CD4-positive, alpha-beta T cell treated with Interleukin-1 beta for 1 hour (primary cell): ENCODE measurements at places on chromosomes 16 and 17.

- peak; percentile 28 for DNase-seq
Observed at GRCh38 chr17:47203984-47204721, 5.0 kb upstream of the MYL4 start.

DNA sequence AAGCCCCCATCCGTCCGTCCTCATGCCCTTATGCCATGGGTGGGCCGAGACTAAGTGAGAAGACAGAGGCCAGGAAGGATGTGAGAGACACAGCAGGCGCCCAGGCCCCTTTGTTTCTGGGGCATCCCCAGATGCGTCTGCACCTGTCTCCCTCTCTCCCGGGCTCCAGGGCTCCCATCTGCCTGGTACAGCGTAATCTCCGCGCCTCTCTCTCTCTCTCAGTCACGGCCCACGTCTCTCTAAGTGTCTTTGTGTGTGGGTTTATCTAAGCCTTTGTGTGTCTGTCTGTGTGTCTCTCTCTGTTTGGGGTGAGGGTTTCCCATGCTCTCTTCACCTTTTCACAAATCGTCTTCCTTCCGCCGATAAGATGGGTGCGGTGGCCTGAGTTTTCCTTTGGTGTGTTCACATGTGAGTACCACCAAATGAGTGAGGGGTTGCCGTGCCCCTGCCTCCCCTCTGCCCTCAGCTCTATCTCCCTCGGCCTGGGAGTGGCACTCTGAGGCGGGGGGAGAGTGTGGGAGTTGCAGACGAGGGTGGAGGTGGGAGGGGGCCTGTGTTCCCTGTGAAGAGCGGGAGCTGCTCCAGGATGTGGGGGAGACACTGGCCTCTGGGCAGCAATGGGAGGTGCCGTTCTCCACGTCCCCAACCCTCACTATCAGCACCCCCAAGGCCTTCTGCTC, 25.8 kb upstream of the ABCC3 start:
- DNase-seq, result no peak

DNA sequence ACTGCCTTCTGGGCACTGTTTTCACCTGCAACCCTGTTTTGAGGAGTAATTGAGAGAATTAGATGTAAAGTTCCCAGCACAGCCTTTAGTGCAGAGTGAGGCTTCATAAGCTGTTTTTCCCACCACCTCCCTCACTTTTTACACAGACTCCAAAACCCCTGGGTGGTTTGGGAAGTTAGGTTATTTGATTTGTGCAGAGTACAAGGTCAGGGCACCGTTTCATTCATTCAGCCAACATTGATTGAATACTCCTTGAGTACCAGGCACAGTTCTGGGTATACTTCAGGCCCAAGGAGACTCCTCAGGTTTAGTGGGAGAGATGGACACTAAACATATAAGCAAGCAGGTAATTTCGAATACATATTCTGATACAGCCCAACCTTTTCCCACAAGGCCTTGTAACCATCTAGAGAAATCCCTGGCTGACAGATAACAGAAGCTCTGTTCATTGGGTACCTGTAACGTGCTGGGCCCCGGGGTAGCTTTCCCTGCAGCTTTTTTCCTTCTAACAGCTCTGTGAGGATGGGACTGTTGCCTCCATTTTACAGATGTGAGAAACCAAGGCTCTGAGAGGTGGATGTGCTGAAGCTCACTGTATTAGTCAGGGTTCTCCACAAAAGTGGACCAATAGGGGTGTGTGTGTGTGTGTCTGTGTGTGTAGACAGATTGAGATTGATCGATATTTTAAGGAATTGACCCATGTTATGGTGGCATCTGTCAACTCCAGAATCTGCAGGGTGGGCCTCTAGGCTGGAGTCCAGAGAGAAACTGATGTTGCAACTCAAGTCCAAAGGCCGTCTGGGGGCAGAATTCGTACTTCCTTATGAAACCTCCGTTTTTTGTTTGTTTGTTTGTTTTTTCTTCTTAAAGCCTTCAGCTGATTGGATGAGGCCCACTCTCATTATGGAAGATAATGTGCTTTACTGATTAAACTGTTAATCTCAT, 234.7 kb downstream of the SNX29 start:
- no peak for DNase-seq

GRCh38 chr17:11832401-11833137, 164.7 kb downstream of the ZNF18 start:
- DNase-seq, result no peak

- DNase-seq, result no peak
Observed at GRCh38 chr17:29046473-29046839, 3.5 kb downstream of the PIPOX start.

- no peak for DNase-seq
Observed at GRCh38 chr17:78472035-78472905, 93.8 kb downstream of the PGS1 start.

DNA sequence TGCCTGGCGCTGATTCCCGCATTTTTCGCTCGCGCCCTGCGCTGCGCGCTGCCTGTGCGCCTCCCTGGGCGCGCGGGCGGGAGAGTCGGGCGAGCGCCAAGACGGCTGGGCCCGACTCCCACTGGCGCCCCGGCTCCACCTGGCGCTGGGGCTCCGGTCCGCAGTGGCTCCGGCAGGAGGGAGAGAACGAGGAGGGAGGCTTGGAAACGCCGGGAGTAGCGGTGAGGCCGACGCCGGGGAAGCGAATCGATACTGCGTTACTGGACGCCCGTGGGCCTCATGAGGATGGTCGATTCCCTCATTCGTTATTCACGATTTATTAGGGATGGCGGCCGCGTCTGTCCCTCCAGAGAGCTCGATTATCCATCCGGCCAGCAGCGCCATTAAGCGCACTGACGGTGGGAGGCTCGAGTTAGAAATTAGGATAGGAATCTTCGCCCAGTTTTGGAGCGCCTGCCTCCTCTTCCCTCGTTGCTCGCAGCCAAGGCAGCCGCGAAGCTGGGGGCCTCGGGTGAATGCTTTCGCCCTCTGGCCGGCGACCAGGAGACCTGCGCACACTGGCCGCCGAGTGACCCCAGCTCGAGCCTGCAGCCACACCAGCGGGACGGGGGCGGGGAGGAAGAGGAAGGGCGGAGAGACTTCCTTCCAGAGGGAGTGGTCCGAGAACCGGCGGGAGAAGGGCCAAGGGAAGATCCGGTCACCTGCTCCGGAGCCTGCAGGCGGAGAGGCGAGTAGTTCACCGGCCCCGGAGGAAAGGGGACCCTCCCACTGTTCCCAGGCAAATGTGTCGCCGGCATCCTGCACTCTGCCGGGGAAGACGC, 1.3 kb upstream of the PCGF2 start:
- no peak for DNase-seq

- no peak for DNase-seq
Observed at GRCh38 chr16:66382966-66383299, 16.4 kb downstream of the CDH5 start.

DNA sequence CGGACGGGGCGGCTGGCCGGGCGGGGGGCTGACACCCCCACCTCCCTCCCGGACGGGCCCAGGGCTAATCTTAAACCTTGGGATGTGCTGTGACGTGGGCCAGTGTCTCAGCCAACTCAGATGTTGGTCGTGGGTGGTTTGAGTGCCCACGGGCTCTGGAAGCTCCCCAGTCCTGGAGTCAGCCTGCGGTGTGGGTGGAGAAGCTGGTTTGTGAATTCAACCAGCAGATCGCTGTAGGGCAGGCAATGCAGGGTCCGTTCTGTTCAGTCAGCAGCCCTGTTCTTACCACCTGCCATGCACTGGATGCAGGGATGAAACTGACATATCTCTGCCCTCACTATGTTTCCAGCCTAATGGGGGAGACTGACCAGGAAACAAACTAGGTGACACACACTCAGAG, 8.0 kb upstream of the ZNF500 start:
- DNase-seq, result no peak

GRCh38 chr16:77833921-77834634, 45.7 kb downstream of the VAT1L start:
- no peak for DNase-seq

- no peak for DNase-seq
Observed at GRCh38 chr16:364595-365491, 5.5 kb downstream of the MRPL28 start.

GRCh38 chr17:64399767-64400156, 9.1 kb upstream of the PECAM1 start:
- DNase-seq, result no peak

DNA sequence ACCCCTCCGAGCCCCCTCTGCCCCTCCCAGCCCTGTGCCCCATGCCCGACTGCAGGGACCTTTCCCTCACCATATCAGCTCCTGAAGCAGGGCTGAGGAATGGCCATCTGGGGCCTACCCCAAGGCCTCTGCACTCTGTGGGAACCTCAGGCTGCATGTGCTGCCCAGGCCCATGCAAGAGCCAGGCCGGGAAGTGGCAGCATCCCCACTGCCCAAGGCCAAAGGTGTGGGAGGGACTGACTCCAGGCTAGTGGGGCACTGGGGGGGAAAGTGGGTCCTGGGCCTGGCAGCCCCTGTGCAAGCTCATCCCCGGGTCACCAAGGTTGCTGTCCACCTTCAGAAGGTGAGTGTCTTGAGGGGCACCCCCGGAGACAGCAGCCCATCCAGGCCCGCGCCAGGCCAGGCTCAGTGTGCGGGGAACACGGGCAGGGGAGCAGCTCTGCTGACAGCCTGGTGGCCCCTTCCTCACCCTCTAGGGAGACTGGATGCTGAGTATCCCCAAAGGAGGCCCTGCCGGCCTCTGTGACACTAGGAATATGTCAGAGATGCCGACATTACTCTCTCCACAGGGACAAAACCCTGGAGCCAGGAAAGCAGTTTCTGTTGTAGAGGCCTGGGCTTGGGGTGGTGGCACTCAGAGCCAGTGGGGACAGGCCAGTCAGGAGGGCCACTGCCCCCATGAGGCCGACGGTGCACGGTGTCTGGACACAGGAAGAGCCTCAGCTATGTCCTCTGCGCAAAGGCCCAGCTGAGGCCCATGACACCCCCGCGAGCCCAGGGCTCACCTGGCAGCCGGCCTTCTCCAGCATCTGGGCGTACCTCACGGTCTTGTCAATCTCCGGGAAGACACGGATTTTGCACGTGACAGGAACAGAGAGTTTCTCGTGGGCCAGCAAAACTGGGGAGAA, 3.3 kb downstream of the DUS1L start:
- DNase-seq, result no peak

- DNase-seq, result no peak
Observed at GRCh38 chr17:72863526-72864211, 228.8 kb downstream of the SLC39A11 start.

DNA sequence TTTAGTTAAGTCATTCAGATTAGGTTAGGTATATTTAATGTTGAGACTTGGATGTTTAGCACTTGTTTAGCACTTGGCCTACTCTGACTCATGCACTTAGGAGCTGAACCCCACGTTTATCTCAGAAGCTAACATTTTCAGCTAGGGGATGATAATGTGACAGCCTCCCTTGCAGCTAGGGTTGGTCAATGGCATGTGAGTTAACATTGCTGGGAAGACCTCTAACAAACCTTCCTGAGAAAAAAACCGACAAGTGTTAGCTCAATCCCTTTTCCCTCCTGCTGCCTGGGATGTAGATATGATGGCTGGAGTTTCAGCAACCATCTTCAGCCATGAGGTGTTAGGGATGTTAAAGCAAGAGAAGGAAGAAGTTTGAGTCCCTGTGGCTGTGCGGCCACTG, 185.0 kb upstream of the FOXF1 start:
- no peak for DNase-seq

- peak; percentile 49 for DNase-seq
Observed at GRCh38 chr17:78381601-78382232, 3.3 kb downstream of the PGS1 start.

GRCh38 chr17:5194346-5194745, 2.7 kb upstream of the ZNF594 start:
- DNase-seq, result no peak

DNA sequence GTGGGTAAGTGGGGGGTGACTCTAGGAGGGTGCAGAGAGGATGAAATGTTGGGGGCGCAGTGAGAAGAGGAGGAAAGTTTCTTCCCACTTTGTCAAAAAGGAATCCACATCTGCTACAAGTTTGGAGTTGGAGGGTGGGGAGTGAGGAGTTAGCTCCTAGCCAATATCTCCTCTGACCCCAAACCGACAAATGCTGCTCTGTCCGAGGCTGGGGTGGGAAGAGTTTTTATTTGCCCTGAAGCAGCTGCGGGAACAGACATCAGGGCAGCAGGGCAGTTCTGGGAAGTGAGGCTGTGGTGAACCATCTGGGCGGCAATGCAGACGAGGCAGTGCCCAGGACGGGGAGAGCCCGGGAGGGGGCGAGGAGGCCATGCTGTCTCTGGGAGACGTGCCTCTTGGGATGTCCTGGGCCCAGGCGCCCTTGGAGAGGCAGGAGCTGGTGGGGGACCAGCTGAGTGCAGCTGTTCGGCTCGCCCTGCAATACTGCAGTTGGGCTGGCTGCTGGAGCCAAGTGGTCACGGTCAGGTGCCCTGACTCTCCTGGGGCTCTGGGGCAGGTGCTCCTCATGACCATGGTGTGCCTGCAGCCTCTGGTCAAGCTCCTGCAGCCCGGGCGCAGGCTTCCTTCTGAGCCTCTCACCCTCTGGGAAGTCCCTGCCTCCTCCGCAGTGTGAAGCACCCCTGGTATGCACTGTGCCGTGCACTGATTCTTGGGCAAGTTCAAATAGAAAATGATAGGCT, 6.4 kb upstream of the SOCS3 start:
- no peak for DNase-seq

DNA sequence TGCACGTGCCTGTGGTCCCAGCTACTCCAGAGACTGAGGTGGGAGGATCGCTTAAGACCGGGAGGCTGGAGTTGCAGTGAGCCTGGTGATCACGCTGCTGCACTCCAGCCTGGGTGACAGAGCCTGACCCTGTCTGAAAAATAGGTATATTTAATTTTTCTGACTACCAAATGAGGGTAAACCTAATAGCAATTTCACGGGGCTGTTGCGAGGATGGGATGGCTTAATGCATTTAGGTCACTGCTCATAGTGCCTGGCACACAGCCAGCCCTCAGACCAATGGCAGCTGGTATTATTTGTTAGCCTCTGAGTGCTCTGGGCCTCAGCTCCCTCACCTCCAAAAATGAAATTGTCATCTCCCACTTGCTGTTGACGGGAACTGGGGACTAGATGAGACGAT, 5.9 kb upstream of the CDIP1 start:
- DNase-seq, result no peak

DNA sequence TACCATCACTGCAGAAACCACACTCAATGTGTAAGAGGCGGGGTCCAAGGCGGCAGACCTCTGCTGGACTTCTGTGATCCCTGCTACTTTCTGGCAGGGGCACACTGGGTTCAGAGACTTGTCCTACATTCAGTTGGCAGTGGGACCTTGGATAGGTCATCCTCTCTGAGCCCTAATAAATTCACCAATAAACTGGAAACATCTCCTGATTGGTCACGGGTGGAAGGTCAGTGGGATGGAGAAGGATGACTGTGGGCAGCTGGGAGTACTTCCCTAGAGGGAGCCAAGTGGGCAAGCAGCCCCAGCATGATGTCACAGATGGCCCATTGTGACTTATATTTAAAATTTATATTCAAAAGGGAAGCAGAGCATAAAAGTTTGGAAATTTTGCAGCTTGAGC, 49.7 kb downstream of the RNF112 start:
- DNase-seq, result no peak

GRCh38 chr16:65481956-65482355, 360.1 kb upstream of the CDH11 start:
- no peak for DNase-seq
